ENCODE measurements at places on chromosomes 5 and 9.

GRCh38 chr9:116124472-116125040 is 29.0 kb upstream of the PAPPA start:
- no peak for DNase-seq

DNA sequence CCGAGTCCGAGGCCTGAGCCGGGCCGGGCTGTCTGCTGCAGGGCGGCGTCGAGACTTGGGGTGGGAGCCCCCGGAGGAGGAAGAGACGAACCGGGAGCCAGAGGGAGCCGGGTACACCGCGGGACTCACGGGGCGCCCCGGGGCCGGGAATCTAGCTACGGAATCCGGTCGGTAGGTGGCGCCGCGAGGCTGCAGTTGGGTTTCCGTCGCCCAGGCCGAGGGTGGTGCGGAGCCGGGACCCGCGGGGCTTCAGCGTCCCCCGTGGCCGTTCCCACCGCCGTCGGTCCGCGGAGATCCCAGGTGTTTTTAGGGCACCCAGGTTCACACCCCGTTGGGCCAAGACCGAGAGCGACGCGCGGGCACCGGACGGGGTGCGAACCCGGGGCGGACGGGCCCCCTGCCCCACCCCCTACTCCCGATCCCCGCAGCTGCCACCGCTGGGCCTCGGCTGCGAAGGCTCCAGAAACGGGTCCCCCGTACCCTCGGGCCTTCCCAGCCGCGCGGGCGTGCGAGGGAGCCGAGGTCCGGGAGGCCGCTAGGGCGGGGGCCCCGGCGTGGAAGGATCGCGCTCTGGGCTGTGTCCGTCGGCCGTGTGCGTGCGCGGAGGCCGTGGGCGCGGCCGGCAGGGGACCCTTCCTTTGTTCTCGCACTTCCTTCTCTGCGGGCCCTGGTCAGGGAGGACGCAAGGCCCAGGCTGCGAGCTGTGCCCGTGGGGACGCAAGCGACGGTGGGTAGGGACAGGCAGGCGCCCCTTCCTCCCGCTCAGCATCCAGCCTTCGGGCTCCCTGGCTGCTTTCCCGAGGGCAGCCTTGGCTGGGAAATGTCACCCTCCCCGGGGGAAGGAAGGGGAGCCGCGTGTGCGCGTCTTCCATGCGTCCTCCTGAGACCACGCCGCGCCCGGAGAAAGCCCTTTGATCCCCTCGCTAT is 146.6 kb downstream of the GAPVD1 start:
- DNase-seq = peak; percentile 64

DNA sequence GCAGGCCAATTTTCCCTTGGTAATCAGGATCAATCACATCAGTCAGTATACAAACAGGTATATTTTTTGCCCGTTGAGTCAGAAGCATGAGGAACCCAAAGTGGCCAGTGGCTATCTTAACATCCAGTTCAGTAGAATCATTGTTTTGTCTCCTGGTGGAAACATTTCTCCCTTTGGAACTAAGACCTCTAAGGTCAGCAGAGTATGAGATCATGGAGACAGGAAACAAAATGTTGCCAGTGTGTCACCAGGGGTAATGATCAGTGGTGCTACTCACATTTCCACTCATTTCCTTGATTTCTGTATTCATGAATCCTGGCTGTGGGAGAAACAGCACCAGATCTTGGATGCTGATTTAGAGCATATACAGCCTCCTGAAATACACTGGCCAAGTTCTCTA is 553.0 kb downstream of the CSNK1G3 start:
- no peak for DNase-seq

DNA sequence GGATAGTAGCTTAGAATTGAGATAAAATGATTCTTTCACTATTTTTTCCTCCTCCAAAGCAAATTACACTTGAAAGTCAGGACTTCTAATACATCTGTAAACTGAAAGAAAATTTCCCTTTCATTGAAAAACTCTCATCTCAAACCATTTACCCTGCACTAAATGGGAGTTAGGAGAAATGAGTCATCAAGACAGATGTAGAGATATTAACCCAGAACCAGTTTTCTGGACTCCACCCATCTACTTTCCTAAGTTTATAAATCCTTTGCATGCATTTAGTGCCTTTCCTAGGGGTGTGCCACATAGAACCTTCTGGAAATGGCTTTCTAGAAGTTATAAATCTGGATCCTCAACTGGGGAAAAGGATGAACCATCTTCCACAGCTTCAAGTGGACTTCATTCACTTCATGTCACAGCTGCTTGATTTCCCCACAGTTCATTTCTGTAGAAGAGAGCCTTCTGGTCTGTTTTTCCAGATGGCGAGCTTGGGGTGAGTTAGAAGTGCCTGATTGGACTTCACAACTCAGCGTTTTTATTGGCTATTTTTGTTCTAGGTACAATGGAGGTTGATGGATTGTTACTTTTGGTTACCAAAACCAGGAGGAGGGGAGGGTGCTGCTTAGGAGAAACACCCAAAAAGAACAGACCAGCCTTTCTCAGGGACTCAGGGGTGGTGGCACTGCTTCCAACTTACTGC is 72.5 kb upstream of the GPR151 start:
- no peak for DNase-seq

DNA sequence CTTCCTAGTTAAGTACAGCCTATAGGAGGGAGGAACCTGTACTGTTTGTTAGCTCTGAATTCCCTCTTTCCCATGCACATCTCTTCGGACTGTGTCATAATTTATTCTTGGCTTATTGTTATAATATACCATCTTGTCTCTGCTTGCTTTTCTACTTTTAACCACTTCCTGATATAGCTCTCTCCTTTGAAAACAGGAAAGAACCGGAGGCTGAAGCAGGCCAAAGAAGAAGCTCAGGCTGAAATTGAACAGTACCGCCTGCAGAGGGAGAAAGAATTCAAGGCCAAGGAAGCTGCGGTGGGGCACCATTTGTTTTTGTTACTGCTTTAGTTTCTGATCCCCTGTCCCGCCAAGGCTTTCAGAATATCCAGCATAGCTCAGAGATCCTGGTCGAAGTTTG is 4.8 kb downstream of the ATP6V1G1 start:
- peak; percentile 44 for DNase-seq

GRCh38 chr9:78314953-78315870 is 18.3 kb downstream of the PSAT1 start:
- DNase-seq = no peak

- no peak for DNase-seq
These were observed 2.0 kb upstream of the TNFAIP8 start for GRCh38 chr5:119353686-119354366.

GRCh38 chr9:135100241-135100681 is 12.8 kb downstream of the OLFM1 start:
- no peak for DNase-seq

DNA sequence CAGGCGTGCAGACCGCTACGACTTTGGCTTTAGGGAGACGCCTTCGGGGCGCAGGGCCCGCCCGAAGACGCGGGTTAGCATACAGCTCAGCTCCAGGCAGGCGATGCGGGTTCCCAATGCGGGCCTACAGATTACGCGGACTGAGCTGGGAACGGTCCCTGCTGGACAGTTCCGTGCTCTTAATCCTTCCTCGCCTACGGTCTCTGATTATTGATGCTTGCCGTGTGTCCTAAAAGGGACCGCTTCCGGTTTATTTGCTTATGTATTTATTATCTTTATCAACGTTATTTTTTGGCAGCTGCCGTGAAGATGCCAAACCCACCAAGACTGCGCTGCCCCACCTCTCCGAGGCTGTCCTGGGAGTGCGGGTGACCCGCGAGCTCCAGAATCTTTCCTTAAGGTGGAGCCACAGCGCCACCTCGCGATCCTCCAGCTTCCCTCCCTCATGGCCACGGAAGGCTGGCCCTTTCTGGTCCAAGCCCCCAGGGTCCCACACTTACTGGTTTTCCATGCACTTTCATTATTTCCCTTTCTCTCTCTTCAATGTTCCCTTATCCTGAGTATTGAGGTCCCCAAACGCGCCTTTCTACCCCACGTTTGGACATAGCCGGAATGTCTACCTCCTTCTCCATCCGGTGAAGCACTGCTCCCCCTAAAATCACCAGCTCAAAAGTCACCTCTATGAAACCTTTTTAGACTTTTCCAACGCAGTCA is 7.0 kb upstream of the EBF1 start:
- peak; percentile 51 for DNase-seq

DNA sequence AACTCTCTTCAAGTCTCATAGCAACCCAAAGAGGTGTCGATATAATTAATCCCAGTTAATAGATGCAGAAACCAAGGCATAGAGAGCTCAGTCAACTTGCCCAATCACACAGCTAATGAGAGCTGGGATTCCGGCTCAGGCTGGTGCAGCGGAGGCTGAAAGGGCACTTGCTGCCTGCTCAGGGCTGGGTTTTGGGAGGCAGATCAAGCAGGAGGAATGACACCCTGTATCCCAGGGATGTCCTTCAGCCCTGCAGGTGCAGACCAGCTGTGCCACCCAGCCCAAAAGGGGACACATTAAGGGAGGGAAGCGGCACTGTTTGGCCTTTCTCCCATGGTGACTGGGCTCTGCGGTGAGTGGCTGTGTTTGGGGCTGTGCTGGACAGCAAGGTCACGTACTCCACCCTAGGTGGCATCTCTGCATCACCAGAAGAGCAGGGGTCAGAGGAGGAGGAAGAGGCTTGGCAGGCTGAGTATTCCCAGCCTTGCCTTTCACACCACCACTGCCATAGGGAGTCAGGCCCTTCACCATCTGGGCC is 124.1 kb downstream of the MVB12B start:
- DNase-seq = no peak

- DNase-seq = no peak
These were observed 27.5 kb downstream of the ZNF474 start for GRCh38 chr5:122156724-122157325.

DNA sequence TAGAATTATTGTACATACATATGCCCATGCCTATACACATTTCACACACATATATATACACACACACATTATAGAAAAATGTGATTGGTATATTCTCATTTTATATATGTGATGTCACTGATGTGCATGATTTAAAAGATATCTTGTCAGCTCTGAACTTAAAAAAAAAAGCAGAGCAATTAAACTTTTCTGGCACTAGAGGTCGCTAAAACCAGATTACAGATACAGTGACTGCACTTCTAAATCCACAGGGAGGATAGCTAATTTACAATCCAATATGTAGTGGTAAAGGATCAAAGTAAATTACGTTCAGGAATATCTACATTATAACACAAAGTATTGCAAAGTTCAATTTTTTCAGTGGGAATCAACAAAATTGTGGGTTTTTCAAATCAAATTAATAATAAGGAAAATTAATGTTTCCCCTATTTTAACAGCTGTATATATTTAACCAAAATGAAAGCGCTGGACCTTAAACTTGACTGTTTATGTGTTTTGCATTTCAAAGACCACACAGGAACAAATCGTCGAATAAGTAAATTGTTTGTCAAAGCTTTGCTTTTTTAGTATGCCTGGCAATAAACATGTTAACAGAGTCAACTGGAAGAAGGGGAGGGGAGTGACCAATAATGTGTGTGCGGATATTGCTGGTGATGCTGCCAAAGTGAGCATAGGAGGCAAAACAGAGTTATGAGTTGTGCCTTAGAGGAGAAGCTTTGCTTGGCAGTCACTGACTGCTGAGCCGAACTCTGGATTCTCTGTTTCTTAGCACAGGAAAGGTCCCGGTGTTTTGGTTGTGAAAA is 1201.4 kb upstream of the C9orf72 start:
- no peak for DNase-seq

DNA sequence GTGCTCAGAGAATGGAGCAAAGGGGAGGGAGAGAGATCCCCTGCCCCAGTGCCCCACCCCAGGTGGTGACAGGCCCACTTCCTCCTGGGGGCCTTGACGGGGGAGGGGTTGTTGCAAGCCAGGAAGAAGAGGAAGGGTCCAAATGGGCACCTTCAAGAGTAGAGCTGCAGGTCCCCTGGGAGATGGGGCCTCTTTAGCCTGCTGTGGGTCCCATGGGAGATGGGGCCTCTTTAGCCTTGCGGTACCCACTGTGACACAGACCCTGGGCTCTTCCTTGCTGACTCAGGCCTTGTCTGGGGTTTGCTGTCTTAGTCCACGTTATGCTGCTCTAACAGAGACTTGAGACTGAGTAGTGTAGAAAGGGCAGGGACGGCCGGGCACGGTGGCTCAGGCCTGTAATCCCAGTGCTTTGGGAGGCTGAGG is 9.6 kb upstream of the TOR4A start:
- DNase-seq = no peak

GRCh38 chr9:109270441-109270840 is 50.4 kb downstream of the EPB41L4B start:
- DNase-seq = no peak

DNA sequence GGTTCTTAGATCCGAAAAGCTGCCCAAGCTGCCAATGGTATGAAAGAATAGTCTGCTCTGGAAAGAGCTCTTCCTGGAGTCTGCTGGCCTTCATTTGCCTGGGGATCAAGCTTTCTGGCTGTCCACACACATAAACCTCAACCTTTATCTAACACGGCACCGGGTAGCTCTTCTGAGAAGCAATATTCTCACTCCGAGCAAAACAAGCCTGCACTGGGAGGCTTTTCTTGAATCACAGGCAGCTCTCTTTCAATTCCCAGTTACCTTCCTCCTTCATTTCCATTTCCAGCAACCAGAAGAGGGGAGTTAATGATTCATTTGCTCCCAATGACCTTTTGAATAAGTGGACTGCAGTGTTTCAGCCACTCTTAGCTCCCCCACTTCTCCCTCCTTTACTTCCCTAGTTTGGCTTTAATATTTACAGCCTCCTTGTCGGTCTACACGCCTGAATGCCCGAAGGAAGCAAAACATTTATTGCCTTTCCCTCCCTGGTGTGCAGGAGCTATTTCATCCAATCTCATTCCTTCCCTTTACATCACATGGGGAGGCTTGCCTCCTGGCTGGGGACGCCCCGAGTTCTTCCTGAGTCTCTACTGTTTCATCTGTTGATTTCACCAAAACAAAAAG is 187.1 kb downstream of the ARHGEF28 start:
- no peak for DNase-seq

DNA sequence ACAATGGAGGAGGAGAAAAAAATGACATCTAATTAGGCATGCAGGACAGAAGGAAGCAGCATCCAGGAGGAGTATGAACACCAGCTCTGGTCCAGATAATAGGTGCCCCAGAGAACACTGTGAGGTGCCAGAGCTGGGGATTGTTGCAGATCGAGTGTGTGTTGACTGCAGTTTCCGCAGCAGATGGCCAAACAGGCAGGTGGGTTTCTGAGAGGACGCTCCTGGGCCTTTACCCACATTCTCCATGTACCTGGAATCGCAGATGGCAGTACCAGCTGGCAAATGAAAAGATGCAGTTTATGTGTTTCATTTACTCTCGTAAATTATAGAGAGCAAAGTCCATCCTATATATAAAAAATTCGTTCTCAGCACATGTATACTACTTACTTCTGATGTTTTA is 182.2 kb upstream of the ISL1 start:
- DNase-seq = no peak
